Epithelial cell of proximal tubule (primary cell): ENCODE measurements at places on chromosomes 3 and 15. TPM values are rescaled to one million over a fixed set of nuclear protein-coding genes. Genes with fewer than 3 reads are reported as not detected.

DNA sequence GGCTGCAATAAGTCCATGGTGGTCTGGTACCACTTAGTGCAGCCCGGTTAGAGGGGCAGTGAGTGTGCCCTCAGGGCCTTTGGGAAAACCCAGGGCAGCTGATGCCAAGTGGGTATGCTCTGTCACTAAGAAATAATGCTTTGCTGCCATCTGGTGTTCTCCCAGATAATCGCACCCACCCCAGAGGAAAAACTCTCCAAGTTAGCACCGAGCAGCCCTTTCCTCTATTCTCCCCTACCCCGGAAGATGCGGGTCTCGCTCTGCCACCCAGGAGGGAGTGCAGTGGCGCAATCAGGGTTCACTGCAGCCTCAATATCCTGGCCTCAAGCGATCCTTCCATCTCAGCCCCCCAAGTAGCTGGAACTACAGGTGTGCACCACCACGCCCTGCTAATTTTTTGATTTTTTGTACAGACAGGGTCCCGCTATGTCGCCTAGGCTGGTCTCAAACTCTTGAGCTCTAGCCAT, 21.3 kb upstream of the DAPK2 start:
- no peak for DNase-seq

- DNase-seq, result no peak
Measured at GRCh38 chr3:40858364-40859115, 333.8 kb downstream of the ZNF621 start.

- no peak for DNase-seq
Measured at GRCh38 chr15:49103002-49103401, 52.4 kb downstream of the COPS2 start.

GRCh38 chr15:68479870-68480269, 47.9 kb upstream of the ITGA11 start:
- DNase-seq, result no peak

DNA sequence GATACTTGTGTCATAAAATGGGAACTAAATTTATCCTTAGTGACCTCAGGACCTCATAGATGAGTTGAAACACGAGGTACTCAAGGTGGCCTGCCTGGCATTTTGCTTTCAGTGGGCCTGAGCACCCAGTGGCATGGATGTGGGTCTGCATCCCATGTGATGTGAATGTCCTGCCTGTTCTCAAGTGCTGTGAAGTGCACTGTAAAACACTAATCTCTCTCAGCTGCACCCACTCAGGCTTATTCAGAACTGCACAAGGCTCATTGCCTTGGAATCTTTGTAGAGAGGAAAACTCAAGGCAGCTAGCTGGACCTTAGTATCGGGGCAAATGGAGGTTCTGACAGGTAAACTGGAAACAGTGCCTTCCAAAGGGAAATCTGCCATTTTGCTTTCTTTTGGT, 767.0 kb downstream of the TUSC7 start:
- DNase-seq, result no peak

- DNase-seq, result no peak
Measured at GRCh38 chr15:27679731-27680471, 419.2 kb downstream of the OCA2 start.

GRCh38 chr3:38552364-38552763, 56.2 kb downstream of the EXOG start:
- no peak for DNase-seq

GRCh38 chr15:96058103-96058851, 272.2 kb upstream of the NR2F2 start:
- DNase-seq, result no peak

DNA sequence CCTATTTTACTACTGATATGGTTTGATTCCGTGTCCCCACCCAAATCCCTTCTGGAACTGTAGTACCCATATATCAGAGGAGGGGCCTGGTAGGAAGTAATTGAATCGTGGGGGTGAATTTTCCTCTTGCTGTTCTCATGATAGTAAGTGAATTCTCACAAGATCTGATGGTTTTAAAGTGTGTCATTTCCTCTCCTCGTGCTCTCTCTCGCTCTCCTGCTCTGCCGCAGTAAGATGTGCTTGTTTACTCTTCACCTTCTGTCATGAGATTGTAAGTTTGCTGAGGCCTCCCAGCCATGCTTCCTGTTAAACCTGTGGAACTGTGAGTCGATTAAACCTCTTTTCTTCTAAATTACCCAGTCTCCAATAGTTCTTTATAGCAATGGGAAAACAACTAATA, 81.2 kb upstream of the ZBTB20 start:
- DNase-seq, result no peak

The ST3GAL6 gene
- total RNA-seq, result 1.8 and 3.9 TPM in 2 replicates
